ENCODE measurements at places on chromosomes 2 and 18.

DNA sequence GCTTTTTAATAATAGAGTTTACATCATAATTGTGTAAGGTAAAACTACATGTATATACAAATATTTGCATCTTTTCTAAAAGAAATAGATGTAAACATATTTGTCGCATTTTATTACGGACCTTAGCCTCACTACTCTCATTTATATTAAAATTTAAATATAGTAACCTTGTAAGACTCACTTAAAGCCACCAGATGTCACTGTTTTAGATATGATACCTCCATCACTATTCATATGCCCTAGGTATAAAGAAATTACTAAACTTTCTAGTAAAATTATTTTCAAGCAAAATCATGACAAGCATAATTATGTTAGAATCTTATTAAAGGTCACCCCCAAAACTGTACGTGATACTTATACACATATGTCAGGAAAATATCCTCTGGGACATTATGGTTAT, 674.3 kb upstream of the REG3G start:
- DNase-seq: no peak

DNA sequence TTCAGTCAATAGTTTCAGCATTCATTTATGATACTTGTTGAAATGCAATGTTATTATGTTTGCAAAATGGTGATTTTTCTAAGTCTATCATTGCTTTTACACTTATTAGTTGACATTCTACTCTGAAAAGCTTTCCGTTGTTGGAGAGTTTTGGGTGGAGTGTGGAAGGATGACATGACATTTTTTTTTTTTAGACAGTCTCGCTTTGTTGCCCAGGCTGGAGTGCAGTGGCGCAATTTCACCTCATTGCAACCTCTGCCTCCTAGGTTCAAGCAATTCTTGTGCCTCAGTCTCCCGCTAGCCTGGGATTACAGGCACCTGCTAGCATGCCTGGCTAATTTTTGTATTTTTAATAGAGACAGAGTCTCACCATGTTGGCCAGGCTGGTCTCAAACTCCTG, 29.8 kb downstream of the PIKFYVE start:
- DNase-seq: no peak

DNA sequence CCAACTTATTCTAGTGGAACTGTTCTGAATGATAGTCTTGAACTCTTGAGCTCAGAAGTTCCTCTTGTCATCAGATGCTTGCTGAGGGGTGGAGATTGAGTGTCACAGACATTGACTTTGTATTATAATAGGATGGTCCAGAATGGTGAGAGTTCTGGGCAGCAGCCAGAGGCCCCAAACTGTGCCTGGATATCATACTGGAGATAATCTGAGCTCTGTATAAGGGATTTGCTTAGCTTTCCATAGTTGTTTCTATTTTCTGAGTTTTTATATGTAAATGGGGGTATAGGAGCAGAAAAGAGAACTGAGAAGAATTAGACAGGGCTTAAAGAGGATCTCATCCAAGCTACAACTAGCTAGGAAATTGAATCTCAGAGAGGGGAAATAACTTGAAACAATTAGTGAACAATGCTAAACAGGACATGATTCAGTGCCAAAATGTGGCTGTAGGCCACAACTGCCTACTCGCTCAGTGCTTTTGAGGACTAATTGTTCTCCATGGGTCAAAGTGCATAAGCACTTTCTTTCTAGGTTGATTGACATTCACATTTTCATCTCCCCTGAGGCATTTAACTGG, 10.1 kb upstream of the LCLAT1 start:
- no peak for DNase-seq

GRCh38 chr2:201413143-201413542, 38.1 kb downstream of the TRAK2 start:
- no peak for DNase-seq

DNA sequence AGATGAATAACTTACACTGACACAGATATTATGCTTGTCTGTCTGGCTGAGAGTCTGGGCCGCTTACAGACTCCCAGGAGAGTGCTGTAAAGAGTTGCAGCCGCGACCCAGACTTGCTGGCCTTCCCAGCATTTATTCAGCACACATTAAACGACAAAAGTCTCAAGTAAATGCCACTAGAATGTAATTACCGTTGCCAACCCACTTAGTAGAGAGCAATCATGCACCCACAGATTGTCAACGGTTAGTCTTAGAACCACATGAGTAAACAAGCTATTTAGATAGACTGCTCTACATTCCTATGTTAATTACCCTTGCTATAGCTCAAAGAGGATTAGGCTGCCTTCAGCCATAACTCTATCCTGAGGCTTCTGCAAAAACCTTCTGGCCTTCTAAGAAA, 47.8 kb upstream of the C2orf74 start:
- no peak for DNase-seq

- DNase-seq: no peak
Measured at GRCh38 chr18:12239431-12239830, 14.7 kb upstream of the CIDEA start.

- no peak for DNase-seq
Measured at GRCh38 chr2:165776796-165777195, 17.3 kb downstream of the GALNT3 start.

DNA sequence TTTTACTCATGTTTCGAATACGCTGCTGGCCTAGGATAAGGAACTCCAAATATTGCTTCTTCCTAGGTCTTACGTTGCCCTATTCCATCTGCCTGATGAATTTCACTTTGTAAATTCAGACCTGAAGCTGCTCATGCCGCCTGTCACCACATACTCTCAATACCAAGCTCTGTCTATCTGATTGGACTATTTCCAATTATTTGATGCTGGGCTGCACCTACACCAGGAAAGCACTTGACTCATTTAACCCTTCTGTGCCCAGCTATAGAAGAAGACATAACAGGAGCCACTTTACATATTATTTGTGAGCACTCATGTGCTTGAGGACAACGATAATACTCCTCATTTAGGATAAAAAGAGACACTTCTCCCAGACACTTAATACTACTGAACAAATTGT, 1293.9 kb upstream of the LRRTM1 start:
- DNase-seq: no peak

DNA sequence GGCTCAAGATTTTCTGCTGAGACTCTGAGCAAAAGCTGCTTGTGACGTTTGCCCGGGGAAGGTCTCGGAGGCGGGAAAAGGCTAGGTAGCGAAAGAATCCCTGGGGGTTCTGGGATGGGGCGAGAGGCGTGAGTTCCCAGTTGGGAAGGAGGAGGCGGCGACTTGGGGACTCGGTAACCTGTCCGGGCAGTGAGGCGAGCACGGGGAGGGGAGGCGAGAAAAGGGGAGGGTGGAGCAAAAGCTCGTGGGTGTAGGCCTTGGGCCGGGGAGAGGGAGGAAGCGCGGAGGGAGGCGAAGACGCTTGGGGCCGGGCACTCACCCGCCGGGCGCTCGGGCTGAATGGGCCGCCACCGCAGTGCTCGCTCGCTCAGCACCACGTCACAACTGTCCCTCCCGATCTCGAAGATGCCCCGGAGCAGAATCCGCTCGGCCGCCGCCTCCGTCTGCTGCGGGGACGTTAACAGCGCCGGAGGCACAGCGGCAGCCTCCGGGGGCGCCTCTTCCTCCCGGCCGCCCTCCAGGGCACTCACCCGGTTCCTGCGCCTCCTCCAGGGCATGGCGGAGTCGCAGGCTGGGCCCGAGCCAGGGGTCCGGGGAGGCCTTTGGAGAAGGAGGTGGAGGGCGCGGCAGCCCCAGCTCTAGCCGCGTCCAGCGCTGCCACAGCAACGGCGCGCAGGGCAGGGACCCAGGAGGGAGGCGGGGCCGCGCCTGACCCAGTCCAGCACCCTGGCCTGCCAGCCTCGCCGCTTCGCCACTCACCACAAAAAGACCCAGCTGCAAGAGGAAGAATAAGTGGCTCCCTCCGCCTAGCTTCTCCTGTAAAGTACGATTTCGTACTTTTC, at the start of gene CERKL:
Gene CERKL (minus strand): TSS at position 656 of the 842 bp plus-strand sequence. CDS start 99 bp downstream, at position 557.
- no peak for DNase-seq

GRCh38 chr2:163800951-163801381, 65.2 kb upstream of the FIGN start:
- peak; percentile 35 for DNase-seq

DNA sequence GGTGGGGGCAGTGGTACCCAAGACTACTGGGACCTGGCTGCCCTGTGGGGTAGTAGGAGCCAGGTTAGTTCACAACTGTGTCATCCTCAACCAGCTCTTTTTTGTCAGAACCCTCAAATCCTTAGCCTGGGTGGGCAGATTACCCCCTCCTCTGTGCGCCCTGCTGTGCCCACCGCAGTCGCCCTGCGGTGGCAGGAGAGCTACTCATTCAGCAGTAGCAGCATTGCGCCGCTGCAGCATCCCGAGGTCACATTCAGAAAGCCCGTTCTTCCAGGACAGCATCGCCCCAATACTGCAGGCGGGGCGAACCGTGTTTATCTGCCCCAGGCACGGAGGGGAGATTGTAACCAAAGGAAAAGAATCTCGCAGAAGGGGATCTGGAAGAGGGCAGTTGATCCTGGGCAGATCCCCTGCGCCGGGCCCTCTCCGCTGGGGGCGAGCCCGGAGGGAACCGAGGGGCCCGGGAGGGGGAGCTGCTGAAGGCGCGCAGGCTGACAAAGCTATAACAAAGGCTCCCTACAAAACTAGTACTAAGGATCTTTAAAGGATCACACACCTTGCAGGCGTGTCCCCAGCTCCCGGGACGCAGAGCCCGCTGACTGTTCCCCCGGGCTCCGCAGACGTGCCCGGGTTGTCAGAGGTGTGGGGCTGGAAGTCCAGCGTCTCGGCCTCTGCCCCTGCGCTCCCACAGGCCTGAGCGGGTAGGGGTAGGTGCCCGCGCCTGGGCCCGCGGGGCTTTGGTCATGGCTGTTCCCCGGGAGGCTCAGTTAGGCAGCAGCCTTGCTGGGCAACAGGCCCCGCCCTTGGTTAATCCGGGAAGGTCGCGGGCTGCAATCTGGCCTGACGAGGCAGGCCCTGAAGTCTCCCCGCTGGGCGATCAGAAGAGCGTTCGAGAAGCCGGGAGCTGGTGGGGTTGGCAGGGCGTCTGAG, 13.2 kb downstream of the POU3F3 start:
- DNase-seq: no peak

- DNase-seq: no peak
Measured at GRCh38 chr2:65350651-65351056, 81.7 kb downstream of the SPRED2 start.

GRCh38 chr2:120310136-120310535, 35.8 kb upstream of the INHBB start:
- DNase-seq: no peak

GRCh38 chr2:120566331-120567035, 169.2 kb upstream of the GLI2 start:
- DNase-seq: peak; percentile 75
